ENCODE measurements at places on chromosomes 6 and 20.

DNA sequence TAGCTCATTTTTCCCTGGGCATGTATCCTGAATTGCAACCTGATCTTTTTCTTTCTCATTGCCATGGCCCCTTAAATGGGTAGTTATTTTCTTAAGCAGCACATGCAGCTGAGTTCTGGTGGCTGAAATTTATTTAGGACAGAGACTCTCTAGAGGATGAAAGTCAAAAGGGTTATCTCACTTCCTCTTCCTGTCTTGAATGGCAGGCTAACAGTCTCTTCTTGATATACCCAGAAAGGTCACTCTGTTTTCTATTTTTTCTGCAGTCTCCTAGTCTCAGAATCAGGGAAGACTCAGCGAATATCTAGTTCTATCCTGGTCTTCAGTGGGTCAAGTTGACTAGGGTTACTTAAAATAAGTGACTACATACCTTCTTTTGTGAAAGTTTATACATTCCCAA lies 243.3 kb downstream of the EPHA7 start:
- no peaks in the 10 kb centered on the region for H3K4me1 ChIP-seq
- no peak overlapping the region for H3K27ac ChIP-seq
- no peaks in the 10 kb centered on the region for H3K27me3 ChIP-seq
- no peak for DNase-seq
- H3K36me3 ChIP-seq, result no peaks in the 10 kb centered on the region
- no peak overlapping the region for H3K4me3 ChIP-seq

- H3K27me3 ChIP-seq, result no peaks in the 10 kb centered on the region
- peaks cover 19% of the 10 kb centered on the region for H3K4me1 ChIP-seq
- no peak overlapping the region for H3K4me3 ChIP-seq
- no peaks in the 10 kb centered on the region for H3K36me3 ChIP-seq
Measured at GRCh38 chr20:5825130-5825719, 75.0 kb downstream of the SHLD1 start.

GRCh38 chr6:36533321-36533720 lies 14.0 kb downstream of the STK38 start:
- H3K36me3 ChIP-seq, result peaks cover 69% of the 10 kb centered on the region
- DNase-seq, result no peak
- no peaks in the 10 kb centered on the region for H3K27me3 ChIP-seq
- H3K4me1 ChIP-seq, result peaks cover 34% of the 10 kb centered on the region

GRCh38 chr6:2109796-2110195 lies 135.6 kb downstream of the GMDS start:
- H3K36me3 ChIP-seq, result peaks cover 2% of the 10 kb centered on the region
- no peak overlapping the region for H3K27ac ChIP-seq
- peaks cover 15% of the 10 kb centered on the region for H3K4me1 ChIP-seq
- peaks cover 8% of the 10 kb centered on the region for H3K27me3 ChIP-seq

- no peak overlapping the region for H3K27ac ChIP-seq
- H3K4me3 ChIP-seq, result no peak overlapping the region
- H3K27me3 ChIP-seq, result no peaks in the 10 kb centered on the region
- peaks cover 5% of the 10 kb centered on the region for H3K36me3 ChIP-seq
Measured at GRCh38 chr6:112018619-112019416, 35.1 kb upstream of the CCN6 start.

- H3K4me1 ChIP-seq, result no peaks in the 10 kb centered on the region
- H3K36me3 ChIP-seq, result no peaks in the 10 kb centered on the region
- DNase-seq, result no peak
- no peak overlapping the region for H3K4me3 ChIP-seq
- no peaks in the 10 kb centered on the region for H3K27me3 ChIP-seq
- H3K27ac ChIP-seq, result no peak overlapping the region
Measured at GRCh38 chr6:133341607-133342158, 100.5 kb downstream of the EYA4 start.

GRCh38 chr6:10230531-10230930 lies 184.3 kb downstream of the TFAP2A start:
- no peak for DNase-seq
- H3K27me3 ChIP-seq, result no peaks in the 10 kb centered on the region
- no peak overlapping the region for H3K27ac ChIP-seq
- H3K36me3 ChIP-seq, result no peaks in the 10 kb centered on the region
- no peaks in the 10 kb centered on the region for H3K4me1 ChIP-seq
- no peak overlapping the region for H3K4me3 ChIP-seq

DNA sequence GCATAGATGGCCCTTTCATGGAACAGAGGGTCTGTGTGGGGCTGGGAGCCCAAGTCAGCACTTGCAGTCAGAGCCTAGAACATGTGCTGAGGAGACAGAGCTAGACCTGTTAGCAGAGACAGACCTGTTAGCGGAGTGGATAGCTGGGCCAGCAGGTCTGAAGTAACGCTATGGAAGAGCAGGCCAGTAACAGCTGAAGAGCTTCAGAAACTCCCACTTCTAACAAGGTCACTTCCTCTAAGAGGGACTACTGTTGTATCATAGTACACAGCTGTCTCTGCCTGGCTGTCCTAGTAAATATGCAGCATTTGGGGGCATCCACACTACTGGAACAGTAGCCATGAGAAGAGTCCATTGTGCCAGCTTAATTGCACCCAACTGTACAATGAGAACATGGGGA lies 41.2 kb upstream of the POLR1H start:
- H3K27ac ChIP-seq, result no peak overlapping the region
- no peaks in the 10 kb centered on the region for H3K4me1 ChIP-seq
- DNase-seq, result no peak
- H3K27me3 ChIP-seq, result no peaks in the 10 kb centered on the region

All from T-helper 2 cell treated with Interferon-gamma antibody and Interleukin-4, amounts not matched to agents 5 μg/mL and 100 μg/mL, for 36 hours (primary cell).